Esophagus squamous epithelium (tissue), 5 donors: ENCODE measurements at places on chromosomes 11 and 22.

- DNase-seq: no peak
Observed at GRCh38 chr22:26573026-26573662, 16.8 kb downstream of the TPST2 start.

DNA sequence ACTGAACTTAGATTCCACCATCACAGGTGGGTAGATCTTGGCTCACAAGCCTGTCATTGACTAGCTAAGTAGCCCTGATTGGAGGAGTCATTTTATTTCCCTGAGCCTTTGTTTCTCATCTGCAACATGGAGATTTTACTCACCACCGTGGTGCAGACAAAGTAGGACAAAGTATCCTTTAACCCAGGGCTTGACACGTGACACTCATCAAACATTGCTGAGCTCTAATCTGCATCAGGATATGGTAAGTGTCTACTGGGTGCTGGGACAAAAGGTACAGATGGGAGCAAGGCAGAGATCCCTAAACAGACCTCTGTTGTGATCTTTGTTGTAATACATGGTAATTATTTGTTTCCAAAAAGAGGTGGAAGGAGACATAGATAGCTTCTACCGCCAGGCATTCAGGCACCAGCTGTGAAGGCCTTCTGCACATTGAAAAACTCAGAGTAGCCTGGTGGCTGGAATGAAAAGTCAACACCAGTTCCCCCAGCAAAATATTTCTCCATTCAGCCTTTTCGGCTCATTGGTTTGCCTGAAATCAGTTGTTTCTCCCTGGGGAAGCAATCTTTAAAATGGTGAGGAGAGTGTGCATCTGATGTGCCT is 18.3 kb upstream of the MICAL2 start:
- no peak for DNase-seq

- DNase-seq: no peak
Observed at GRCh38 chr11:20161923-20162744, 1.9 kb upstream of the DBX1 start.

- DNase-seq: no peak
Observed at GRCh38 chr11:70433526-70433925, 35.2 kb downstream of the CTTN start.
